ENCODE measurements at places on chromosomes 16 and 17.

DNA sequence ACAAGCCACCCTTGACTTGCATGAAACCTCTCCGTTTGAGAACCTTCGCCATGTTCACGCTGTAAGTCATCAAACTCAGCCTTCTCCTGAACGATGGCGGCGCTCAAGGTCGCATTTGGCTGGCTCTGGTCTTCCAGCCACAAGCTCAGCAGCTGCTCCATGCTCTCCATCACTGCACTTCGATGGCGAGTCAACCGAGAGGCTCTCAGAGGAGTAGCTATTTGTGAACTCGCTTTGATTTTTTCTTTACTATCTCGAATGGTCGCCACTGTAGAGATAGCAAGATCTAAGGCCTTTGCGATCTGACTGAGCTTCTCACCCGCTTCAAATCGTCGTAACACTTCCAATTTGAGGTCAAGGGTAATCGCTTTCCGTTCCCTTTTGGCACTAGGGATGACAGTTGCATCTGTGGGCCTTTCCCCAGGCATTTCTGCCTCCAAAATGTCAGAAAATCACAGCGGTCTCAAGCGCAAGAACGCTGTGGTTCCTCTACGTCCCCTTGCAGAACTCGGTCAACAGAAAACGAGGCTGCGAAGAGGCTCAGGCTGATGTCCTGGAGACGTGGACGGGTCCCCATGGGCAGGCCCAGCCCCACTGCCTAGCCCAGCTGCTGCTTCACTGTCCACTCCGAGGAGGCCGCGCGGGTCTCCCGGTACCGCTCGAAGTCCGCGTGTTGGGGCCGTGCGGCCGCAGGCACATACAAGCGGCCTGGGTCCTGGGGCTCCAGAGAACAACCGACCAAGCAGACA is 23.1 kb downstream of the DEF8 start:
- DNase-seq, result no peak

DNA sequence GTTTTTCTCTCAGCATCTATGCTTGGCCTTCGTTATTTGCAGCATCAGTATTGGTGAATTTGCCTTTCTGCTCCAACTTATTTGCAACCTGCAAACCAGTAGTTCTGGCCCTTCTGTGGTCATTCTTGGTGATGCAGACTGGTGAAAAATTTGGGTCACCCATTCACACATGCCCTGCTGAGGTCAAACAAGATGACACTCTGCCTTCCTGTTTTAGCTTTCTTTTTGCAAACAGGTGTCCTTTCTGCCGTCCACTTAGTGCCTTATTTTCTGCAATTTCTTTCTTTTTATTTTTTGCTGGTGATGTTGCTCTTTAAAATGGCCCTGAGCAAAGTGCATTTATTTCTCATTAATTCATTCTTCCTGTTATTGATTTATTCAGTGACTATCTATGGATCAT is 31.3 kb downstream of the PLCG2 start:
- DNase-seq, result no peak

DNA sequence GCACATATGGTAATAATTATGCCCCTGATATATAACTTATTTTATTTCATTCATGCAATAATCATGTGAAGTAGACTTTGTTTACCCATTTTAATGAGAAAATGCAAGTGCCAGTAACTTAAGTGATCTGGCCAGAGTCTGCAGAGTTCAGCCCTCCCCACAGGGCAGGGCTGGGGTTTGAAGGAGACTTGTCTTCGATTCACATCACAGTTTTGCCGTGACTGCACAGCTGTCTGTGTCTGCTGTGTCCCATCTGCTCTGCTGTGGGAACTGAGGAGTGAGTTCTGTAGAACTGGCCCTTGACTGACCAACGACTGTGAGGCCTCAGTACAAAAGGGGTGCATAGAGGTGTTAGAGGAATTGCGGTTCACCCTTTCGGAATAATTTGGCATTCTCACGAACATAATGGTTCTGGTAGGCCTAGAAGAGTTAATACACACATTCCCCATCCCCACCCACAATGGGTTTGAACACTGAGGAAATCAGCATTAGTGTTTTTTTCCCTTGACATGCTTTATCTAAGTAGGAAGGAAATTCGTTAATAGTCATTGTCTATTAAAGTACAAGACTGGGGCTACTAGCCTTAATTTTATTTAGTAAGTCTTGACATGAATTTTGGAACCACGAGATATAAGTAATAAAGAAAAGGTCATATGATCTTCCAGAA is 113.6 kb upstream of the MON1B start:
- no peak for DNase-seq

DNA sequence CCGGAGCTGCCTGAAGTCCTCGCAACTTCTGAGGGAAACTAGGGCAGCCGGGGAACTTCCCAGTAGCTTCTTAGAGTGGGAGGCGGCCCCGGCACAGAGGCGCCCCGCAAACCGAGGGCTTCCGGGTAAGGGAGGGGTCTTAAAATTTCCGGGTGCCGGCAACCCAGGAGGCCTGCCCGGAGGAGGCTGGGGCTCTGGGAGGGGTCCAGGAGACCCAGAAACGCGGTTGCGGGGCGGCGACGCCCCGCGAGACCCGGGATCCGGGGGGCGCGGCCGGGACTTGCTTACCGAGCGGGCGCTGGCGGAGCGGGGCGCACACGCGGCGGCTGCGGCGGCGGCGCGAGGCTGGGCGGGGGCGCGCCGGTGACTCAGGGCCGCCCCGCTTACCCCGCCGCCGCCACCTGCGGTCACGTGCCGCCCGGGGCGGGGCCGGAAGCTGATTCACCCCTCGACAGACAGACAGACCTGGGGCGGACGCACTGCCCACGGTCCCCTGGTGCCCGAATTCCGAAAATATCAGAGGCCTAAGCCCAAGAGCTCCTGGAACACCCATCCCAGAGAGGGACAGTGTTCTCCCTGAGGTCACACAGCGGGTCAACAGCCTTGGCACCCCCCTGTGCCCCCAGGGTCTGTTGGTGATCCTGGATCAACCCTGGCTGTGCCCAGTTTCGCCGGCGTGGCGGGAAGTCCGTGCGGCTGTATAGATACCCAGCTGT is at the start of gene FAM83G:
Gene FAM83G, minus strand, starts transcription at position 344 of the 716 bp plus-strand sequence. CDS start 723 bp downstream, outside the sequence.
- DNase-seq, result peak; percentile 79

GRCh38 chr16:66479661-66480264 is 52.7 kb downstream of the BEAN1 start:
- no peak for DNase-seq

- DNase-seq, result no peak
Measured at GRCh38 chr17:69960755-69961154, 114.3 kb upstream of the KCNJ16 start.

Measured in right atrium auricular region (tissue), 2 donors.